Glomerular endothelial cell (primary cell): ENCODE measurements at places on chromosomes 1 and 21. TPM values are rescaled to one million over a fixed set of nuclear protein-coding genes. Genes with fewer than 3 reads are reported as not detected.

GGPS1 gene
- total RNA-seq, result 24.6 and 25.3 TPM in 2 replicates

SLFNL1 gene
- total RNA-seq, result 0.05 and 0.18 TPM in 2 replicates

UQCRHL gene
- 0.76 and 2.3 TPM in 2 replicates for total RNA-seq

PRKCZ gene
- total RNA-seq, result 2.3 and 4.0 TPM in 2 replicates

LINGO4 gene
- not detected in 2 replicates for total RNA-seq

HLX gene
- total RNA-seq, result 27.3 and 30.4 TPM in 2 replicates

TSACC gene
- not detected in 2 replicates for total RNA-seq

TAS1R1 gene
- not detected in 2 replicates for total RNA-seq

WDR3 gene
- 7.6 and 11.1 TPM in 2 replicates for total RNA-seq

AMY1C gene
- not detected in 2 replicates for total RNA-seq

LYPD8 gene
- not detected in 2 replicates for total RNA-seq

SKI gene
- total RNA-seq, result 50.6 and 84.2 TPM in 2 replicates

PRAMEF4 gene
- total RNA-seq, result not detected in 2 replicates

PARP1 gene
- total RNA-seq, result 87.4 and 99.4 TPM in 2 replicates
